ENCODE measurements at places on chromosomes 12 and 14. TPM values are rescaled to one million over a fixed set of nuclear protein-coding genes. Genes with fewer than 3 reads are reported as not detected.

- DNase-seq, result no peak
Measured at GRCh38 chr12:62694632-62695031, 228.0 kb downstream of the MON2 start.

- DNase-seq, result no peak
Measured at GRCh38 chr14:71492346-71492745, 439.9 kb upstream of the RGS6 start.

- DNase-seq, result peak; percentile 0
Measured at GRCh38 chr14:101127224-101127623, 223.7 kb upstream of the RTL1 start.

DNA sequence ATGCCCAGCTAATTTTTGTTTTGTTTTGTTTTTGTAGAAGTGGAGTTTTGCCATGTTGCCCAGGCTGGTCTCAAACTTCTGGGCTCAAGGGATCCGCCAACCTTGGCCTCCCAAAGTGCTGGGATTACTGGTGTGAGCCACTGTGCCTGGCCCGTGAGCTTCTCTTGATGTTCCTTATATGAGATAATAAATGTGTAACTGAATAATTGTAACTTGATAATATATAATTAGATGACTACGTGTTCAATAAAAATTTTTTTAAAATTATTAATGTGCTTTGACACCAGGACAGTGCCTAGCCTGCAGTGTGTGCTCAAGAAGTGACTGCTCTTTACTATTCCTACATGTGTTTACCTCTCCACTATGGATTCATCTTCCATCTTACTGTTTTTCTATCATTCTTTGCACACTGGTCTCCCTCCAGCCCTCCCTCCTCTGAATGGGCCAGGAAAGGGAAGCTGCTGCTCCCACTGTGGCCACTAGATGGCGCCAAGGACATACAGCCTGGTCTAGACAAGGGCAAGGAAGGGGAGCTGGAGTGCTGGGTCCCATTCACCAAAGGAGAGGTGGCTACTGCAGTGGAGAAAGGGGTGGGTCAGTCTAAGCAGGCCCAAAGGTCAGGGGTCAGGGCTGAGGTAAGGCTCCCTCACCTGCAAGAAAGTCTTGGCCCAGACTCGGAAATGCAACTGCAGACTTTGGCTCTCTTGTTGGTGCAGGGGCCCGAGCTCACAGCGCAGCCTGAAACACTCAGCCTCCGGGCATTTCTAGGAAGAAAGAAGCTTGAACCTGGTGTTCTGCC lies 14.7 kb upstream of the ZNF385A start:
- DNase-seq, result peak; percentile 85

Gene CAND1
- total RNA-seq, result 97.2 TPM

Gene CCDC197
- not detected for total RNA-seq

Gene TAS2R20
- not detected for total RNA-seq

Gene C3AR1
- 0.40 TPM for total RNA-seq

Gene CSRNP2
- total RNA-seq, result 16.9 TPM

Gene DNAI7
- 0.11 TPM for total RNA-seq

Gene ITGB7
- total RNA-seq, result 0.34 TPM

Data from Daoy (cell line).